T-cell (primary cell): ENCODE measurements at places on chromosomes 5 and 9. TPM values are rescaled to one million over a fixed set of nuclear protein-coding genes. Genes with fewer than 3 reads are reported as not detected.

- no peak for DNase-seq
Measured at GRCh38 chr9:114830546-114830945, 24.7 kb upstream of the TNFSF15 start.

DNA sequence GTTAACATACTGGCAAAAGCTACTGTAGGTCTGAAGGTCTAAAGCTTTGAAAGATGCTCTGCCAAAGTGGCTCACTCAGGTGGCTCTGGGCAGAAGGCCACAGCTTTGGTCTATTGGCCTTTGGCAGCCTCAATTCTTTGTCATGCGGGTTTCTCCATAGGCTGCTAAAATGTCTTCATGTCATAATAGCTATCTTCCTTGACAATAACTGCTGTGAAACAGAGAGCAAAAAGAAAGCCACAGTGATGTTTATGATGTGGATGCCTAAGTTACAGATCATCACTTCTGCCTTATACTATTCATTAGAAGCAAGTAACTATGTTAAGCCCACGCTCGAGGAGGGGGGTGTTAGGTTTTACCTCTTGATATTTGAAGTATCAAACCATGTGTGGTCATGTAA is 906.1 kb upstream of the CDH9 start:
- DNase-seq, result no peak

DNA sequence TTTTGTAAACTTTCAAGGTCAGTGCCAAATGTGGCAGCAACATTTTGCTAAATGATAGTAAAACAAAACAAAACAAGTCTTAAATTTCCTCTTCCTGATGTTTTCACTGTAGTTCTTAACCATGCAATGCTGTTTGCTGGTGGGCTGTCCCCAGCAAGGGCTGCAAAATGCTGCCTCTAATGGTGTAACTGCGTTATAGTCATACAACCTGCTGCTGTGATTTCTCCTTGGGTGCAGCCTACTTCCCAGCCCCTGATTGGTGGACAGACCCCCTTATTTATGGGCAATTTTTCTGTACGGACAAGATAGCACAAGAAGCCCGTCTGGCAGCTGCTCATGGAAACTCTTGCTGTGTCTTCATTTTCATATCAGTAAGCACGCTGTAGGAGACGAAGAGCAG is 26.6 kb upstream of the PIP5K1B start:
- DNase-seq, result no peak

GRCh38 chr5:54835647-54836046 is 149.7 kb downstream of the ESM1 start:
- no peak for DNase-seq

The PCDHGA7 gene
- total RNA-seq, result 0.19 TPM
